ENCODE measurements at places on chromosomes 5 and 9.

DNA sequence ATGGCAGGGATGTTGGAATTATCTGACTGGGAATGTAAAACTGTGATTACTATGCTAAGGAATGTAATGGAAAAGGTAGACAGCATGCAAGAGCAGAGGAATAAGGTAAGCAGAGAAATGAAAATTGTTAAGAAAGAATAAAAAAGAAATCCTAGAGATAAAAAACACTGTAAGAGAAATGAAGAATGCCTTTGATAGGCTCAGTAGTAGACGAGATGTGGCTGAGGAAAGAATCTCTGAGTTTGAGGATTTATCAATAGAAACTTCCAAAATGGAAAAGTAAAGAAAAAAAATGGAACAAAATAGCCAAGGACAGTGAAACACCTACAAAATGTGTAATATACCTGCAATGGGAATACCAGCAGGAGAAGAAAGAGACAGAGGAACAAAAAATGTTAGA lies 468.5 kb upstream of the PIK3R1 start:
- H3K4me1 ChIP-seq: no peaks in the 10 kb centered on the region
- no peaks in the 10 kb centered on the region for H3K36me3 ChIP-seq
- H3K27me3 ChIP-seq: no peaks in the 10 kb centered on the region

DNA sequence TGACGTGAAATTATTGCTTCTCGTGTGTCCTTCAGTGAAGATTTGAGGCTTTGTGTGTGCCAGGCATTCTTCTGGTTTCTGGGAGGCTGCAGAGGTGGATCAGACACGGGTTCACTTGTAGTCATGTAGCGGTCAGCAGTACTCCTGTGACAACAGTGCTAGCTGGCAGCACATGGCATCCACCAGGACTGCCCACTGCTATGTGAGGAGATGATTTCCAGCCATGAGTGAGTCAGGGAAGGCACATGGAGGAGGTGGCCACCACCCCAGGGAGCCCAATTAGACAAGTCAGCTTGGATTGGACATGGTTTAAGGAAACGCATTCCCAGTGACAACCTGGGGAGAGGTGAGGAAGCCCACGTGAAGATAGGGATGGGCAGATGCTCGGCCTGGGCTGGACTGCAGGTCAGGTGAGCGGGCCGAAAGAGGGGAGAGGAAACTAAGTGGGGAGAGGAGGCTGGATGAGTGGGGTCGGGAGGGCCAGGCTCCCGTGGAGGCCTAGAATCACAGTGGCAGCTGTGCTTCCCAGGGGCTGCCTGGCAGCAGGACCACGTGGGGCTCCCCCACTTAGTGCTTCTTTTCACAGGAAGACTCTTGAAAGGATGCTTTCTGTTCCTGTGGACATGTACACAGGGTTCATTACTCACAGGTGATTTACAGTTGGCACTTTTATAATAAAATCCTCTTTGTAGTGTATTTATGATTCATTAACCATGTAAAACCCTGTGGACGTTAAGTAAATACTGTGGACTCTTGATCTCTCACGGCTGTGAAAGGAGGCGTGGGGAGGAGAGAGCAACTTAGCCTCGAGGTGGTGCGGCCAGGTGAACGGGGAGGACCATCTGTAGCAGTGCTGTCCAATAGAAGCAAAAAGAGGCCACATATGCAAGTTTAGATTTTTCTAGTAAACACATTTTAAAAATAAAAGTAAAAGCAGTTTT lies 80.0 kb upstream of the OTULINL start:
- DNase-seq: no peak
- H3K27me3 ChIP-seq: no peaks in the 10 kb centered on the region
- no peak overlapping the region for H3K27ac ChIP-seq
- H3K36me3 ChIP-seq: peaks cover 12% of the 10 kb centered on the region
- no peak overlapping the region for H3K4me3 ChIP-seq

DNA sequence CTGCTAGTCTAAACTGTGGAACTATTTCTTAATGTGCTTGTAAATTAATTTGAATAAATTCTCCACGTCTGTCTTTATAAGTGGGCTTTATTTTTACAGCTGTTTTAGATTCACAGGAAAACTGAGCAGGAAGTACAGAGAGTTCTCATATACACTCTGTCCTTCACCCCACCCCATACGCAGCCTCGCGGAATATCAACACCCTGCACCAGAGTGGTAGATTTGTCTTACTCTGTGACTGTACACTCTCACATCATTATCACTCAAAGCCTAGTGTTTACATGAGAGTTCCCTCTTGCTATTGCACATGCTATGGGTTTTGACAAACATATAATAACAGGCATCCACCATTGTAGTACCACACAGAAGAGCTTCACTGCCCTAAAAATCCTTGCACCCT lies 179.7 kb upstream of the DAB2 start:
- no peaks in the 10 kb centered on the region for H3K27me3 ChIP-seq
- peaks cover 25% of the 10 kb centered on the region for H3K4me1 ChIP-seq
- no peaks in the 10 kb centered on the region for H3K36me3 ChIP-seq
- DNase-seq: no peak

DNA sequence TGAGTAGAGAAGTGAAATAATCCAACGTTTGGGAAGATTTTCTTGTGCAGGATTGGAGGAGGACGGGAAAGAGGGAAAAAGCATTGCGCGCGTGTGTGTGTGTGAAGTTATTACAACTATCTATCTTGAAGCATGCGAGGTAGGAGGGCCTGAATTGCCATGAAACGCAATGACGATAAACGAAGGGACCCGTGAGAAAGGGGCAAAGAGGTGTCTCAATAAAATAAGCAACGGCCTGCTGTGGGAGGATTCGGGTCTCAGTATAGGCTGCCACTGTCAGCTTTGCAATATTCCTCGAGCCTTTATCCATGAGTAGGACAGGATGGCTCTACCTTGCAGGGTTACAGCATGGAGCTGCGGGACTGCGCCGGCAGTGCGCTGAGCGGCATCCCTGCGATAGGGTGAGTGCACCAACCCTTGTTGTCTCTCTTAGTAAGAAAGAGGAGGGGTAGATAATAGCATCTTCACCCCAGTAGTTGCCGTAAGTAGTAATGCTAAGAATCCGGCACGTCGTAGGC lies 631 bp upstream of the RCL1 start:
- H3K4me3 ChIP-seq: peak overlapping the region; percentile 54
- no peak overlapping the region for H3K27ac ChIP-seq
- DNase-seq: no peak
- no peaks in the 10 kb centered on the region for H3K27me3 ChIP-seq

DNA sequence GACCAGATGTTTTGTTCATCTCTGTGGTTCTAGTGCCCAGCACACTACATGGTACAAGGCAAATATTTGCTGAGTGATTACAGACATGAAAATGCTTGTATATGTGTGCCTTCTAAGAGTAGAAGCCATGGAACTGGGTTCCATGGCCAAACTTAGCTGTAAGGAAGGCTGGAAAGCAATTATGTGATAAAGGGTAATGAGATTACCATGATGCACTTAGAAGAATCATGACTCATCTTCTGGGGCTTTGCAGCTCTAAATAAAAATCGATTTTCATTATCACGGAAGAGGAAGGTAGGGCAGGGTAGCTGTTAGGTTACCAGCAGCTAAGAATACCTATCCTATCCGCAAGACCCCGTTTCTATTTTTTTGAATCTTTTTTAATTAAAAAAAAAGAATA lies 28.0 kb downstream of the RFK start:
- H3K4me1 ChIP-seq: peaks cover 46% of the 10 kb centered on the region
- DNase-seq: no peak
- no peak overlapping the region for H3K4me3 ChIP-seq
- H3K27me3 ChIP-seq: no peaks in the 10 kb centered on the region

- no peaks in the 10 kb centered on the region for H3K36me3 ChIP-seq
- no peaks in the 10 kb centered on the region for H3K27me3 ChIP-seq
- DNase-seq: no peak
- no peak overlapping the region for H3K27ac ChIP-seq
- no peak overlapping the region for H3K4me3 ChIP-seq
- H3K4me1 ChIP-seq: 0 out of 2 replicates have a peak, but pooled peaks cover 2% of the 10 kb centered on the region
Measured at GRCh38 chr5:65771266-65771665, 49.3 kb downstream of the NLN start.

- H3K27me3 ChIP-seq: no peaks in the 10 kb centered on the region
- H3K4me3 ChIP-seq: no peak overlapping the region
- no peaks in the 10 kb centered on the region for H3K36me3 ChIP-seq
- no peaks in the 10 kb centered on the region for H3K4me1 ChIP-seq
- H3K27ac ChIP-seq: no peak overlapping the region
Measured at GRCh38 chr5:66862020-66862419, 265.8 kb downstream of the MAST4 start.

Data from PC-9 (cell line).